Activated T-helper 1 cell treated with anti-CD3 and anti-CD28 coated beads, Interleukin-2, amount 50 U/mL, for 16 hours (primary cell): ENCODE measurements at places on chromosomes 2 and 18.
A peak's percentile ranks its signal among the peaks of the same experiment; 100 is the strongest.

DNA sequence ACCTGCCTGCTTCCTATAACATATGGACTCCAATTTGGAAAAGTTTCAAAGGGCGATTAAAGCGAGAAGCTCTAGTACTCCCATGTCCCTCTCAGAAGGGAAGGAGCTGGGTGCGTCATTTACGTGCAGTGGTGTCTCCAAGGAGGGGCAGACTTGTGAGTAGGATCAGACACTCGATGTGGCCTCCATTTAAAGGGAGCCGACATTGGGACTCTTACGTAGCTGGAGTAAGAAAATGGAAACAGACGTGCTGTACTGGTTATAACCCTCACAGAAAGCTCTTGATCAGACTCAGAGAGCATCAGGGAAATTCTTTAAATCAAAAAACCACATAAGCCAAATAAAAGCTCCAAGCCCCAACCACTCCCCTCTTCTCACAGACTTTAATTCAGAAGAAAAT is 198.5 kb downstream of the KLHL29 start:
- DNase-seq: no peak

- DNase-seq: no peak
Measured at GRCh38 chr2:213251618-213252017, 32.6 kb upstream of the SPAG16 start.

GRCh38 chr2:13000664-13001363 is 284.1 kb downstream of the TRIB2 start:
- no peak for DNase-seq

GRCh38 chr2:10205162-10205475 is 82.6 kb downstream of the RRM2 start:
- DNase-seq: no peak

GRCh38 chr2:124920448-124920847 is 895.4 kb downstream of the CNTNAP5 start:
- no peak for DNase-seq

- DNase-seq: no peak
Measured at GRCh38 chr2:240419723-240420122, 15.7 kb upstream of the GPC1 start.

DNA sequence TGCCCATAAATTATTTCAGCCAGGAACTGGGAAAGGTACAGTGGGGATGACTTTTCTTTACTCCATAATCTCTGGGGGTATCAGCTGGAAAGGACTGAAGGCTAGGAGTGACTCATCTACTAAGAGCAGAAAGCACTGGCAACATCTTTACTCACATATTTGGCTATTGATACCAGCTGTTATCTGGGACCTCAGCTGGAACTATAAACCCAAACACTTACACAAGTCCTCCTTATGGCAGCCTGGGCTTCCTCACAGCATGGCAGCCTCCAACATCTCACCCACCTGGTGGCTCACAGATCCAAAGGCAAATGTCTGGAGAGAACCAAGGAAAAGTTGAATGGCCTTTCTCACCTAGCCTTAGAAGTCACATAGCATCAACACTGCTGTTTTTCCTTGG is 379.0 kb upstream of the RND3 start:
- no peak for DNase-seq

DNA sequence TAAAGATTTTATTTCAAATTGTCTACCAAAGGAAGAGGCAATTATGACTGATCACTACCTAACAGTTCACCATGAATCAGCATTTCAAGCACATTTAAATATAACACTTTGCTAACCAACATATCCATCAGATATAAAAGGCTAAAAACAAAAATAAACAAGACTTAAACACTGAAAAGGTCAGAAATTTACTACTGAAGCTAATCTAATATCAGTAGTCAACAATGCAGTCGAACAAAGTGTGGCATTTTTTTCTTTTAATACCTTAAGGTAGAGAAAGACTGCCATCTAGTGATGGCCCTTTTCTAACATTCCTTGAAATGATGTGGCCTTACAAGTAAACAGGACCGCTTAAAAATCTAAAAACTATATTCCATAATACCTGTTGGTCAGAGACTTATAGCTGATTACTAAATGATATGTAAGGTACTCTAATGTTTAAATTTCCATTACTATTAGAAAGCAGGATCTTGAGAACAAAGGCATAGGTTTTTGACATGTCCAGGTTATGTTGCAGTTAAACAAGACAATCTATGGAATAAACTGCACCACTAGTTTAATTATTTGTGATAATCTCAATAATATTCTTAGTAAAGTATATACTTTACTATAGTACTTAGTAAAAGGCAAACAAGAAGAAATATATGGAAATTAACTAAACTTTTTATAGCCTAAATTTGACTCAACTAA is 80.0 kb downstream of the EXOC6B start:
- DNase-seq: no peak

GRCh38 chr2:109347626-109348025 is 218.6 kb downstream of the SH3RF3 start:
- no peak for DNase-seq

DNA sequence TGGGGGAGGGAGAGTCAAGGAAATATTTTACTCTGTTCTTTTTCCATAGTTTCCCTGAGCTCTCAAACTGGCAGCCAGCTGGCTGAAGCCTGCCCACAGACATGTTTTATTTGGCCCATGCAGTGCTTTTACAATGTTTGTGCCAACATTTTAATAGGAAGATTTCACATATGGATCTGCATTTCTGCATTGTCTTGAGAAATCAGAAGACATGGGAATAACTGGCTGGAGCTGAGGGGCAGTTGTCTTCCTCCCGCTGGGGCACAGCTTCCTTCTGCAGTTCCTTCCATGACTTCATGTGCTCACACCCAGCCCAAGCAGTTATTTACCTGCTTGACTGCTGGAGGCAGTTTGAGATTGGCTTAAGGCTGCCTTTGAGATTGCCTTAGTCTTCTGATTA is 74.4 kb downstream of the PLCL1 start:
- no peak for DNase-seq

- DNase-seq: no peak
Measured at GRCh38 chr2:201955231-201955630, 78.4 kb upstream of the FZD7 start.

- no peak for DNase-seq
Measured at GRCh38 chr2:10447300-10447894, 730 bp downstream of the ODC1 start.

DNA sequence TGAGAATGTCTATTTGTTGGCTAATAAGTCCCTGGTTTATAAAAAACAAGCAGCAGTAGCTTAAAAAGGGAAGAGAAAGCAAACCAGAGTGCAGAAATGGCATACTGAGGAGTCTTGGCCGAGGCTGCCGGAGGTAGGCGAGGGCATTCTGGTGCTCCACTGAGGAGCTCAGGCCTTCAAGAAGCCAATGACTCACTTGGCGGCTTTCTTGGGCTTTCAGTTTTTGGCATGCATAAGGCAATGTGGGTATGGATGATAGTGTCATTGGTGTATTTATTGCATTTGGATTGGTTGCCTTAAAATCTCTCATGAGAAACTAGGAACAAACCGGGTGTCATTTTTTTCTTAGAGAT is 119.6 kb upstream of the ARL5A start:
- no peak for DNase-seq

DNA sequence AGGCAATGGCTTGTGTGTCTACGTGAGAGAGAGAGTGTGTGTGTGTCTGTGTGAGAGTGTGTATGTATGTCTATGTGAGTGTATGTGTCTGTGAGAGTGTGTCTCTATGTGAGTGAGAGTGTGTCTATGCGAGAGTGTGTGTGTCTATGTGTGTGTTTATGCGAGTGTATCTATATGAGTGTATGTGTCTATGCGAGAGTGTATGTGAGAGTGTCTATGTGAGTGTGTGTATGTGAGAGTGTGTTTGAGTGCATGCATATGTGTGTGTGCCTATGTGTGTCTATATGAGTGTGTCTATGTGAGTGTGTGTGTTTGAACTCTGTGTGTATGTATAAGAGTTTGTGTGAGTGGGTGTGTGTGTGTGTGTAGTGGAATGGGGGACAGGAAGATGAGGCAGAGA is 9.8 kb upstream of the GNLY start:
- no peak for DNase-seq

GRCh38 chr2:121483846-121484245 is 46.8 kb upstream of the RNU4ATAC start:
- DNase-seq: no peak

DNA sequence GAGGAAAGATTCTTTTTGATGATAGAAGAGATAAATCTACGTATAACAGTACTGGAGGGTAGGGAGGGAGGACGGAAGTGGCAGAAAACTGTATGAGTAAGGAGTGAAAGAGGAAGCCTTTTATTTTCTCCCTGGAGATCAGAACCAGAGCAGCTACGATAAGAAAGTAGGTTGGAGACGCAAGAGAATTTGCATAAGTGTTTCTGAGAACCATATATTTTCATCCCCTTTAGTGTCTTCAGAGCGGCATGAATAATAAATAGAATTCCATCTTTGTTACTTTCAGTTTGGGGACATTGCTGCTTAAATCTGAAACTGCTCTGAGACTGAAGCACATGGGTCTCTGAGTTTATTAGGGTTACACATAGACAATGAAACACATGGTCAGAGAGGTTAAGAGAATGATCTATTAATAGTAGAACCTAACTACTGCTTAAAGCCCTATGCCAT is 230.2 kb upstream of the TNP1 start:
- DNase-seq: no peak

GRCh38 chr2:113291191-113291590 is 12.5 kb upstream of the PAX8 start:
- no peak for DNase-seq

DNA sequence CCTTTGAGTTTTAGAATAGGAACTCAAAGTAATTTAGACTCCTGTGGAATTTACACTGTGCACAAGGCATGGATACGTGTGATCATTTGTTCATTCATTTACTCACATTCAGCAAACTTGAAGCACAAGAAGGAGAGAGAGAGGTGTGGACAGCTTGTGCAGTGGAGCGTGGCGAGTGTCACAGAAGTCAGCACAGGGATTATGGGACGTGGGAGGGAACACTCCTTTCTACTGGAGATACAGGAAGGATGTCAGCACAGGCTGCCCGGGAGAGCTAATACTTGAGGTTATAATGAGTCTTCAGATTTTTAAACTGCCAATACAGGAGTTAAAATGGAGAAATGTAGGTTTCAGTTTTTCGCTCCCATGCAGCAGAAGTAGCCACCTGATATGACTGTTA is 7.0 kb downstream of the FAM228A start:
- DNase-seq: no peak

DNA sequence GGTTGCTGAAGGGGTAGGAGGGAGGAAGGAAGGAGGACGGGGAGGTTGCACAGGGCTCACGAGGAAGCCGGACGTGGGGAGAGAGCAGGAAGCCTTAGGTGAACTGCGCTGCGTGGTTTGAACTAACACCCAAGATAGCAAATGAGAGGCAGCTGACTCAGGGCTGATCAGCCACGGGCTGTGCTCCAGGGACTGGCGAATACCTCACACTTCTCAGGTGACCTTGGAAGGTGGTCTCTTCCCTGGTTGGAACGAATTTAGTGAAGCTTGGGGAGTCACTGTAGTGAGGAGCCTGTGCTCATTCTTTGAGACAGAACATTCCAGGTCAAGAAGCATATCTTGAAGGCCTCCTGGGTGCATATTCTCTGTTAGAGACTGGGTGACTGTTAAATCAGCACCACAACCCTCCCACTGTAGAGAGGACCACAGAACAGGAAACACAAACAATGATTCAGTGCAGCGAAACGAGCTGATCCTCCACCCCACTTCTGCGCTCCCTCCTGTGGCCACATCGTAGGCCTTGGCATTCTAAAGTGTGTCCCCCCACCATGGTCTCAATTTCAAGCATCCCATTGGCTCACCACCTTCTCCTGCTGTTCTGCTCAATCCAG is 33.8 kb downstream of the TOGARAM2 start:
- DNase-seq: peak; percentile 53

GRCh38 chr2:9214873-9215272 is 8.3 kb downstream of the ASAP2 start:
- DNase-seq: no peak

DNA sequence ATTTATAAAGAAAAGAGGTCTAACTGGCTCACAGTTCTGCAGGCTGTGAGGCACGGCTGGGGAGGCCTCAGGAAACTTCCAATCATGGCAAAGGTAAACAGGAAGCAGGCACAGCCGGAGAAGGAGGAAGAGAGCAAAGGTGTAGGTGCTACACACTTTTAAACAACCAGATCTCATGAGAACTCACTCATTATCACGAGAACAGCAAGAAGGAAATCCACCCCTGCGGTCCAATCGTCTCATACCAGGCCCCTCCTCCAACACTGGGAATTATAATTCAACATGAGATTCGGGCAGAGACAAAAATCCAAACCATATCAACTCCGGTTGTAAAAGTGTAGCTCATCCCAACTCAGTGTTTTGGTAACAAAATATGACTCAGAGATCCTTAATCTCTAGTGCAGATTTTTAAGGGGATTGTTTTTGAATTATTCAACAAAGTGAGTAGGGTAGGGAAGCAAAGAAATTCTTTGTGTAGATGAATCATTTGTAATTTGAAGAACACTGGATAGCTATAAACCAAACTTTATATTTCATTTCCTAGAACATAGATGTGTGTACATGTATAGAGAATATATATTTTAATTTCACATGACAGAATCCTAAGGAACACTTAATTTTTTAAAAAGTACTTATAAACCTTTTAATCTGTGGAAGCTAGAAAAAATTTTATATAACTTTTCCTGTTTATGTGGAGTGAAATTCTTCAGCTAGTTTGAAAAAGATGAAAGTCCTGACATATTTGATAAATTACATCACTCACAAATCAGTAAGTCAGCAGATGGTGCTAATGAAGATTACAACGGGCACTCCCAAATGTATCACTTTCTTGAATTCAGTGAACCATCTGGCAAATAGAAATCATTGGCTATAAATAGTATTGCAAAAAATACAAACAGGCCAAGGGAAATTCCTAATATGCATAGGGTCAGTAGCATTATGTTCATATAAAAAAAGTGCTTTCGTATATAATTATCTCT is 130.1 kb downstream of the OLA1 start:
- no peak for DNase-seq

DNA sequence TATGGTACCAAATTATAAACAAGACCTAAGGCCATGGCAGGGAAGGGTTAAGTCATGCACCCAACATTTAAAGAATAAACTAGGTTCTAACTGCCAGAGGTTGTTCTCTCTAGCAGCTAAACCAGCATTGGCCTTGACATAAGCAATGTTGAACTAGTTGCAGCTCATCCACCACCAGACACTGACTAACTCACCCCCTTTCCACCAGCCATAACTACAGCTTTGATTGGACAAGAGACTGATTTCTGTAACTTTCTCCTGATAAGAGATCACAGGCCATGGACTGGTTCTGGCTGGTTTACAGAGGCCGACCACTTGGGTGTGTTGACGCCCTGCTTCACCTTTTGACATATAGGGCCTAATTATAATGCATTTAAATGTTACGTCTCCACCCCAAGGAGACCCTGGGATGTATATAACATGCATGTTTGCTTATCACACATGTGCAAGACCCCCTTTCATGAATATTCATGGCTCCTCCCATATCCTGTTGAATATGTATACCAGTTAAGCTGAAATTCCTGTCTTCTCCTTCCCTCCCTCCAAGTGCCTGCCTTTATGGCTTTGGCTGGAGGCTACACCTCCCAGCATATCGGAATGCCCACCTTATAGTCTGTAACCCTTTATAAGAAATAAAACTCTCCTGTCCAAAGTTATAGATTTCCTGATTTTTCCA is 75.9 kb downstream of the MRPS9 start:
- no peak for DNase-seq
